Uterus (tissue), 4 donors: ENCODE measurements at places on chromosomes 11 and 22.

DNA sequence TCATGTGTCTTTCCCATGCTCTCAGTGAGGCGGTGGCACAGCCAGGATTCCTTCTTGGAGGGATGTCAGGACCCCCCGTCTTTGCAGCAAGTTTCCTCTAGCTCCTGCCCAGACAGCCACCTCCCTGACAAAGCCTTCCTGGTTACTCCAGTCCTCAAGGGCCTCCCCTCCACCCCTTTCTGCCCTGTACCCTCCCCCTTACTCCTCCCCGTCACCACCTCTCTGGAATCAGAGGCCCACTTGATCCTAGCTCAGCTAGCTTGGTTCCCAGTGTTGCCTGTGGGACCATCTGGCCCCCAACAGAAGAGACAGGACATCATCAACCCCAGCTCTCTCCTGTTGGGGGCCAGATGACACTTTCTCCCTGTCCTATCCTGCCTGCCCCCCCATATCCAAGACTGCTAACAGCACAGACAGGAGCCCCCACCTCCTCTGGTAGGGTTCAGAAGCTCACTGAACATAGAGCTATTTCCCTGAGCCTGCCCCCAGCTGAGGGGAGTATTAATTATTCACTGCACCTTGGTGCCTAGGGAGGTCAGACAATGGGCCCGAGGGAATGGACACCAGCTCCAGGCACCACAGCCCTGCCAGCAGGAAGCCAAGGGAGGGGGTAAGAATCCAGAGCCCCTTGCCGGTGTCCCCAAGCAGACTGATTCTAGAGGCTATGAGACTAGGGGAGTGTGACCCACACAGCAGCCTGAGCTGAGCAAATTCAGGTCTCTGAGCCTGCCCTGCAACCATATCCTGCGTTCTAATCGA, 3.3 kb downstream of the GDPD5 start:
- H3K36me3 ChIP-seq: no peaks in the 10 kb centered on the region
- no peak overlapping the region for H3K4me3 ChIP-seq
- no peaks in the 10 kb centered on the region for H3K27me3 ChIP-seq
- H3K27ac ChIP-seq: no peak overlapping the region
- H3K4me1 ChIP-seq: no peaks in the 10 kb centered on the region

- H3K27me3 ChIP-seq: no peaks in the 10 kb centered on the region
- no peaks in the 10 kb centered on the region for H3K36me3 ChIP-seq
- H3K27ac ChIP-seq: no peak overlapping the region
- no peak for DNase-seq
Measured at GRCh38 chr11:74842967-74843366, 94.3 kb downstream of the RNF169 start.

DNA sequence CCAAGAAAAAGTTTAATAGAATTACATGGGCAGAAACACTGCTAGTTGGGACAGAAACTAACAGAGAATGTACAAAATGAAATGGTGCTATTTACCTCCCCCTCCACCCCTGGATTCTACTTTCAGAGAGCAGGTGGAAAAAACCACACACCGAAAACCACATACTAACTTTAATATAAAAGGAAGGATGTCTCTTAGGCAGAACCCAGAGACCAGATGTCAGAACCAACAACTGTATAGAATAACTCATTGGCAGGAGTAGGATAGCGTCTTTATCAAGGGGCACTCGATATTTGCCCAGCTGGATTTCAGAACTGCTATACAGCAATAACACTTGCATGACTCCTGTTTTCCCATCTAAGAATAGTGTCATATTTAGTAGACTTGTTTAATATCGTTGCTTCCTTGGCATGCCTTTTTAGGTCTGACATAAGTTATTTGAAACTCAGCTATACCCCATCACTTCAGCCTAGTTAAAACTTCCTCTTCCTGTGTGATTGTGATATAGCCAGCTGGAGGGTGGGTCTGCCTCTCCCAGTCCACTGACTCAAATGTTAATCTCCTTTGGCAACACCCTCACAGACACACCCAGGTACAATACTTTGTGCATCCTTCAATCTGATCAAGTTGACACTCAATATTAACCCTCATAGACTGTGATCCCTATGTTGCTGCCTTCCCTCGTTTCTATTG, 1.2 kb downstream of the SLC22A25 start:
- DNase-seq: no peak
- no peaks in the 10 kb centered on the region for H3K27me3 ChIP-seq
- H3K4me1 ChIP-seq: no peaks in the 10 kb centered on the region
- H3K4me3 ChIP-seq: no peak overlapping the region
- no peaks in the 10 kb centered on the region for H3K36me3 ChIP-seq

- DNase-seq: peak; percentile 96
- H3K4me3 ChIP-seq: peak overlapping the region; percentile 42
- H3K27me3 ChIP-seq: no peaks in the 10 kb centered on the region
- no peaks in the 10 kb centered on the region for H3K36me3 ChIP-seq
Measured at GRCh38 chr22:41367039-41367679, 14.6 kb upstream of the TEF start.

DNA sequence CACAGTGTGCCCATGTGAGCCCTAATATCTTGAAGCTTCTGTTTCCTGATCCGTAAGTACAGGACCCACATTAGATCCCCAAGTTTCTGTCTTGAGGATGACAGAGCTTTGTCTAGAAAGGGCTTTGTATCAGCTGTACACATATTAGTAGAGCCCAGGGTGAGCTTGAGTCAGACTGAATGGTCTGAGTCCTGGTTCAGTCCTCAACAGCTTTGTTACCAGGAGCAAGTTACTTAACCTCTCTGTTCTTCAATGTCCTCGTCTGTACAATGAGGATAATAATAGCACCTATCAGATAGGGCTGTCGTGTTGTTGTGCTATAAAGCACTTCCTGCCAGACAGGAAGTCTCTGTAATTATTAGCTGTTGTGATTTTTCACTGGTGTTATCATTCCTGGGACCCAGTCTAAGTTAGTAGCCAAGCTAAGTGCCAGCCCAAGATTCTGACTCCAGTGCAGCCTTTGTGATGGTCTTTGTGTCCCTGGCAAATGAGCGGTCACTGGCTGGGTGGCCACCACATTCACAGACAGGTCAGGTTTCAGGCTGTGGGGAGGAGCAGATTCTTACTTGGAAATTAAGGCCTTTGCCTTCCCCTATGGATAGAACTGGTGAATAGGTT, 6.8 kb downstream of the TOM1 start:
- no peak for DNase-seq
- no peaks in the 10 kb centered on the region for H3K4me1 ChIP-seq
- H3K36me3 ChIP-seq: no peaks in the 10 kb centered on the region
- H3K27ac ChIP-seq: no peak overlapping the region
- no peak overlapping the region for H3K4me3 ChIP-seq

DNA sequence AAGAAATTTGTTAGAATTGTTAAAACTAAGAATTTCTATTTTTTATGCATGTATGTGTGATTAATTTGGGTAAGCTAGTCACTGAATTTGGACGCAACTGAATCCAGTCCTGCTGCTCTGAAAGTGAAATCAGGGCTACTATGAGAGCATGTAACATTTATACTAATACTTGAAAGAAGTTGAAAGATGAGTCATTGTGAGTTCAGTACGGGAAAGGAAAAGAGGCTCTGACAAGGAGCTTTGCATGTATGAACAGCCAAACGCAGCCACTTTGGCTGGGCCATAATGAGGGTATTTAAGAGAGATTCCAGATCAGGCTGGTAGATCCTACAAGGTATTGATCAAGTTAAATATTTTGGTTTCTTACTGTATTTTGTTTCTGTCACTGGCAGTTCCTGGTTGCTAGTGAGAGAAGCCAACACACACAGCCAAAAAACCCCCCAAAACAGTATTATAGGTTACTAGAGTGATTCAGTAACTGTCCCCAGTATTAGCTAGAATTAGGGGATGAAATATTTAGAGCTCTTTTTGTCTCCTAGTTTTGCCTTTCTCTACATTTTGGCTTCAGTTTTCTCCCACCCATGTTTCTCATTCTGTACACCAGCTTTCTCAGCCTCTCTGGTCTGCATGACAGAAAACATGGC, 14.1 kb downstream of the AASDHPPT start:
- no peak overlapping the region for H3K27ac ChIP-seq
- no peaks in the 10 kb centered on the region for H3K4me1 ChIP-seq
- H3K36me3 ChIP-seq: no peaks in the 10 kb centered on the region
- no peaks in the 10 kb centered on the region for H3K27me3 ChIP-seq
- DNase-seq: no peak

DNA sequence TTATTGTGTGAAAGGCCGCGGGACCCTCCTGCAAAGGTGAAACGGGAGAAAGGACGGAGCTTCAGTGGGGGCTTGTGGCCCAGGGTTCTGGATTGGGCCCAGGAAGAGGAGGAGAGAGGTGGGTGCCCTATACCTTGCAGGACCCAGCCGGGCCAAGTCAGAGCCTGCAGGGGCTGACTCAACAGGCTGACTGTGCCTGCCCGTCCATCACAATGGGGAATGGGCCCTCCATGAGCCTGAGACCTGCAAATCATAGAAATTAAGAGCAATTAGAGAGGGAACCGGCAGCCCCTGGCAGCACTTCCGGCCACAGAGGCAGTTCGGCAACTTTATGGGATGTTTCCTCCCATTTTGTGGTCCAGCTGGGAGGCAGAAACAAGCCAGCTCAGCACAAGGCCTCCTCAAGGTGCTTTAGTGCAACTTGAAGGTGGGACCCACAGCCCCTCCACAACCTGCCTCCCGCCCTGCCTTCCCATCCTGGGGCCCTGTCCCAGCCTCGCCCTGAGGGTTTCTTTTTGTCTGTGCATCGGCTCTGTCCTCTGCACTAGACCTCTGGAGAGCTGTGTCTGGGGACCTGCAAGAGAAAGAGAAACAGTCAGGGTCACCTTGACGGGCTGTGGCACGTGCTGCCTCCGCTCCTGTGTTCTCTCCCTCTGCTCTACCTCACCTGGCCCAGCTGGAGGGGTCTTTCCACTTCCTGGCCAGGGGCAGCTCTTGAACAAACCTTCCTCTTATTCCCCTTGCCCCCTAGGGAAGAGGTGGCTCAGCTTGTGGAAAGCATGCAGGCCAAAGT, 19.1 kb upstream of the NECTIN1 start:
- H3K4me3 ChIP-seq: no peak overlapping the region
- H3K27me3 ChIP-seq: no peaks in the 10 kb centered on the region
- no peak overlapping the region for H3K27ac ChIP-seq
- no peak for DNase-seq
- H3K4me1 ChIP-seq: no peaks in the 10 kb centered on the region

GRCh38 chr22:42791721-42792452, 65.2 kb downstream of the ARFGAP3 start:
- peak; percentile 50 for DNase-seq
- no peaks in the 10 kb centered on the region for H3K4me1 ChIP-seq
- no peaks in the 10 kb centered on the region for H3K36me3 ChIP-seq
- no peaks in the 10 kb centered on the region for H3K27me3 ChIP-seq
- H3K4me3 ChIP-seq: no peak overlapping the region

GRCh38 chr11:64906314-64906635, 10.7 kb downstream of the ATG2A start:
- DNase-seq: no peak
- H3K27ac ChIP-seq: no peak overlapping the region
- no peaks in the 10 kb centered on the region for H3K4me1 ChIP-seq
- no peak overlapping the region for H3K4me3 ChIP-seq
- H3K36me3 ChIP-seq: no peaks in the 10 kb centered on the region

- H3K4me3 ChIP-seq: no peak overlapping the region
- no peak overlapping the region for H3K27ac ChIP-seq
- no peak for DNase-seq
- no peaks in the 10 kb centered on the region for H3K36me3 ChIP-seq
- no peaks in the 10 kb centered on the region for H3K27me3 ChIP-seq
Measured at GRCh38 chr11:103525069-103525468, 415.8 kb downstream of the DYNC2H1 start.

GRCh38 chr11:130096823-130097222, 27.1 kb downstream of the APLP2 start:
- H3K4me3 ChIP-seq: no peak overlapping the region
- DNase-seq: no peak
- no peaks in the 10 kb centered on the region for H3K36me3 ChIP-seq
- no peak overlapping the region for H3K27ac ChIP-seq
- no peaks in the 10 kb centered on the region for H3K27me3 ChIP-seq
- H3K4me1 ChIP-seq: no peaks in the 10 kb centered on the region

- no peaks in the 10 kb centered on the region for H3K36me3 ChIP-seq
- no peaks in the 10 kb centered on the region for H3K27me3 ChIP-seq
- no peaks in the 10 kb centered on the region for H3K4me1 ChIP-seq
- DNase-seq: no peak
- H3K27ac ChIP-seq: no peak overlapping the region
Measured at GRCh38 chr11:38159038-38159437, 1561.0 kb upstream of the RAG2 start.

DNA sequence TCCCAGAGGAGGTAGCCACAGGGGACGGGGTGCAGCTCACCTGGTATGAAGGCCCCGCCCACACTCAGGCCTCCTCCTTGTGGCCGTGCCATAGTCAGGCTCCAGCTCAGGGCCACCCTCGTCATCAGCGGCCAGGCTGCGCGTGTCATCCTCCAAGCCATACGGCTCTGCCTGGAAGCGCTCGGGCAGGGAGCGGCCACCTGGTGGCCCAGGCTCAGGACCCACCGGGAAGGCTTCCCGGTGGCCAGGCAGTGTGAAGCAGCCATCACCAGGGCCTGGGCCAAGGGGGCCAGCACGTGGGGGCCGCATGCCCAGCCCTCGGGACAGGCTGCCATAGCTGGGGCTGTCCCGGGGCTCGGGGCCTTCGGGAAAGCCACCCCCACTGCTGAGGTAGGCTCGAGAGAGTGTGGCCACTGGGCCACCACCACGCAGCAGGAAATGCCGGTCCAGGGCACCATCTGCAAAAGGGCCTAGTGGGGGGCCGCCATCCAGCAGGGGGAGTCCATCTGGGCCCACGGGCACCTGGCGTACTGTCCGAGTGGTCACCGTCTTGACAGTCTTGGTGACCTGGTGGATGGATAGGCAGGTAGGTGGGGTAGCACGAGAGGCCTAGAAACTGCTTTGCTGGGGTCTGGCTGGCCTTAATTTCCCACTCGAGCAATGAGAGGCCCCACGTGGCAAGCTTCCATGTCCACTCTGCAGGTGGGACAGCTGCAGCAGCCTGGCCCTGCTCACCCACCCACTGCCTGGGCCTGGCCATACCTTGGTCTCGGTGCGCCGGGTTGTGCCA, 35.3 kb downstream of the ARVCF start:
- no peak overlapping the region for H3K27ac ChIP-seq
- no peaks in the 10 kb centered on the region for H3K27me3 ChIP-seq
- H3K4me3 ChIP-seq: no peak overlapping the region
- no peaks in the 10 kb centered on the region for H3K4me1 ChIP-seq
- no peak for DNase-seq

GRCh38 chr22:33842421-33843094, 77.7 kb downstream of the LARGE1 start:
- H3K27ac ChIP-seq: no peak overlapping the region
- H3K4me3 ChIP-seq: no peak overlapping the region
- no peak for DNase-seq
- H3K4me1 ChIP-seq: no peaks in the 10 kb centered on the region
- no peaks in the 10 kb centered on the region for H3K36me3 ChIP-seq
- H3K27me3 ChIP-seq: no peaks in the 10 kb centered on the region

DNA sequence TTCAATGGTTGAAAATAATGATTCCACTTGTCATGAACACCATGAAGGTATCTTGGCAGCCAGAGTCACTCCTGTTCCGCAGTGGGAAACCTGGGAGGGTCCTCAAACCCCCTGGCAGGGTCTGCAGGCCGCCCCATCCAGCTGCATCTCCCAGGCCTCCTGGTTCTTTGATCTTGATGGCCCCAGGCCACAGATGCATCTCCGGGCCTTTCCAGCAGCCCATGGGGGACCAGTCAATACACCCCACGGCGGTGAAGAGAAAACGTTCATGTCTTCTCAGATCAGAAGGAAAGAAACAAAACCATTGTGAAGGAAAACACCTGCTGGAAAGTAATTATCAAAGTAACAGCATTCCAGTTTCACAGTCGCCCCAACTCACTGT, 1.8 kb upstream of the TTLL8 start:
- H3K36me3 ChIP-seq: no peaks in the 10 kb centered on the region
- DNase-seq: no peak
- H3K4me3 ChIP-seq: no peak overlapping the region
- H3K4me1 ChIP-seq: no peaks in the 10 kb centered on the region
